GM03348 (cell line): ENCODE measurements at places on chromosomes 6 and 20.
A peak's percentile ranks its signal among the peaks of the same experiment; 100 is the strongest.

- peak; percentile 12 for DNase-seq
Observed at GRCh38 chr20:10511170-10511508, 76.0 kb downstream of the SLX4IP start.

GRCh38 chr6:41756354-41756753 is 9.2 kb upstream of the PGC start:
- no peak for DNase-seq

DNA sequence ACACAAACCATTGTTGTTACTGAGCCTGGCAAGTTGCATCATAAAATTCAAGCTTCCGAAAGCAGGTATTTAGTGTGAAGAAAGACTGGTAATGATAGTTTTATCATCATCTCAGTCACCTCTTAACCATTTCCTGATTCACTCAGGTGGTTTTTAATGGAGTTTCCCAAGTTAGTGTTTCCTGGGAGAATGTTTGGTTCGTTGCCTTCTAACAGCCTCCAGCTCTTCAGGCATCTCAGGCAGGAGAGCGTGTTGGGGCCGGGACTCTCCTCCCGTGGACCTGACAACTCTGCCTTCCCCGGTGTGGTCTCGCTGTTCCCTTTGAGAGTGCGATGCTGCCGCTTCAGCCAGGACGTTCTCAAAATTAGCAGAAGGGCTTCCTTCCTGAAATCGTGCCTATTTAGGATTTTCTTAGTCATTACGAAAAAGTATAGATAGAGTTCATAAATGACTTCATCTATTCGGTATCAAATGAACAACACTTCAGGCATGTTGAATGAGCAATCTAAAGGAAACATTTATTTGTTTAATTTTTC is 105.0 kb upstream of the QKI start:
- DNase-seq = no peak

- peak; percentile 74 for DNase-seq
Observed at GRCh38 chr20:37276494-37277252, 12.8 kb upstream of the MANBAL start.

DNA sequence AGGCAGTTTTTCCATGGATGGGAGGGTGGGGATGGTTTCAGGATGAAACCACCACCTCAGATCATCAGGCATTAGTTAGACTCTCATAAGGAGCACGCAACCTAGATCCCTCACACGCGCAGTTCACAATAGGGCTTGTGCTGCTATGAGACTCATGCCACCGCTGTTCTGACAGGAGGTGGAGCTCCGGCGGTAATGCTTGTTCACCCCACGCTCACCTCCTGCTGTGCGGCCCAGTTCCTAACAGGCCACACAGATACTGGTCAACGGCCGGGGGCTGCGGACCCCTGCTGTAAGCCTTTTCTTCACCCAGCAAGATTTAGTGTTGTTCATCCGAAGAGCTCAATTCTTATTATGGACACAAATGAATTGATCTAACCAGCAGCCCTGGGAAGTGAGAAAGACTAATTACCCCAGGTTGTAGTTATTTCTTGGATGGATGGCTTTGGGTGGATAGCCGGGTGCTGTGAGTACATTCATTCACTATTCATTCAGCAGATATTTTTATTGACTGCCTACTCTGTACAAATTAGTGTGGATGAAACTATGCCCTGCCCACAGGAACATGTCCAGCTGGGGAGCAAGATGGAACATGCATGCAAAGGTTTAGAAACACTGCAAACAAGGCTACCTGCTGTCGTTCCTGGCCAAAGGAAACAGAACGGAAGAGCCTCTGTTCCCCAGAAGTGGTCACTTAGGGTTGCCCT is 57.2 kb downstream of the RIOK1 start:
- DNase-seq = no peak

- peak; percentile 32 for DNase-seq
Observed at GRCh38 chr6:117264692-117265409, 507 bp upstream of the VGLL2 start.

DNA sequence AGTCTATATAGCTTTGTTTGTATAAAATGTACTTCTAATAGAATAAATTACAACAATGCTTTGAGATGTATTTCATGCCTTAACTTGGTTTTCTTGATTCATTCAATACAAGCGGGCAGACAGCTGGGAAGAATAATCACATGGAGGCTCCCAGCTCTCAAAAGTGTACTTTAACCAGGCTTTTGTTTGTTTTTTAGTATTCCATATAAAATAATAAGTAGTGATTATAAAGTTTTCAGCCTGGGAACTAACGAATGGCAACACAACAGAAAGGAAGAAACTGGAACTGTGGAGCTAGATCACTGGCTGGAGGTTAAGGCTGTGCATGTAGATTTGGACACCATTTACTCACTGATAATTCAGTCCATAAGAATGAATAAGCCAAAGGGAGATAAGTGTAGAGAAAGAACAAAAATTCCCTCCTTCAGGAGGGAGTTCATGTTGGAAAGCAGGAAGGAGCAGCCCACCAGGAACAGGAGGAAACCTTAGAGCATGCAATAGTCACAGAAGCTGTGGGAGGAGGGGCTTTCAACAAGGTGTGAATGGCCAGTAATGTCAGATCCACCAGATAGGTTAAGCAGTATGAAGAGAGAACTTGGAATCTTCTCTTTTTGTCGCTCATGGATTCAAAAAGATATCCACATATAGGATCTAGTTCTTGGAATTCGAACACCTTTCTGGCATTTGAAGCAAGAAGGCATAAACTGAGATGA is 41.2 kb upstream of the SLC35D3 start:
- DNase-seq = no peak

- DNase-seq = peak; percentile 42
Observed at GRCh38 chr6:113361014-113361645, 496.0 kb upstream of the MARCKS start.
